NCI-H2227 treated with DMSO at 0.1 percent for 48 hours (cell line): ENCODE measurements at places on chromosomes 1 and 21.

DNA sequence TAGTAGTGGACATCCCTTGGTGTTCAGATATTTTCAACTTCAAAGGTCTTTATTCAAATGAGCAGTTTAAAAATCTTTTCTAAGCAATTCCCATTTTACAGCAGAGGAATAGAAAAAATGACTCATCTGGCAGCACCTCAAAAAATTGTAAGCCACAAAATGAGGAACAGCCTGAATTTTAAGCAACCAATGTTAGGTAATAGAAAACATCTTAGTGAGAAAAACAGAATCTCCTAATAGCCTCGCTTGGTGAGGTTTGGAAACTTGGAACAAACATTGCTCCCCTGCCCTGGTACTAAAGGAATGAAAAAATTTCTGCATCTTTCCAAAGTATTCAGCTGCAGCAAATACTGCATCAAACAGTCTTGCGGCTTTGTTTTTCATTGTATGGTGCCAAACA, 264.4 kb downstream of the NTNG1 start:
- DNase-seq, result no peak

DNA sequence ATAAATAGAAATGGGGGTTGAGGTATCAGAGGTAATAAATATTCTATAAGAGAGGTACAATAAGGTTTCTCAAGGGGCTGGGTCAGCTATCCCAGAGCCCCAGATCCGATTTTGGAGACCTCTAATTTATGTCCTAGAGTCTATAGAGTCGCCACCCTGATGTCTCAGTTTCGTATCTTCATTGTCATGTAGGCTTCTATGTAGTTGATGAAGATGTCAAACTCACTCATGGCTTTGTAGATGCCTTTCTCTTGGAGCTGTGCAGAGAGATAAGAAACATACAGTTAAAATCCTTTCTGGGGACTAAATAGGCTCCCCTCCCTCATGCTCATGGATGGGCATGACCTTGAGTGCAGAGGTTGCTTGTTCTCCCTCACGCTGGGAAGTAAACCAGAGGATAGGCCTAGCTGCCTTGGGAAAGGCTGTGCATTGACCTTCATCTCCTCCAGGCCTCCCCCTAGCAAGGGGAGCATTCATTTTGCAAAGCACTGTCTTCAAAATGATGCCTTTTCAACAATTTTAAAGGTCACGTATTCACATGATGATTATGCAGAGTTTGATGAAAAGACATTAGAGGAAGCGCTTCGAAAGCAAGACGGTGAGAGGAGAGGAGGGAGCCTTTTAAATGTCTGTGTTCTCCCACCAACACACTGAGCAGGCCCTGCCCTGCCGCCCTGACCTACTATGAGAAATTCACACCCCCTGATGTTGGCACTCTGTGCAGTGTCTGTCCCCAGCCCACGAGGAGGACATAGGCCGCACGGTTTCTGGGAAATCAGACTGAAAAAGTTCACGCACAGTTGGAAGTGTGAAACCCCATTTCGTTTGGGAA, 1.9 kb upstream of the IL19 start:
- no peak for DNase-seq

DNA sequence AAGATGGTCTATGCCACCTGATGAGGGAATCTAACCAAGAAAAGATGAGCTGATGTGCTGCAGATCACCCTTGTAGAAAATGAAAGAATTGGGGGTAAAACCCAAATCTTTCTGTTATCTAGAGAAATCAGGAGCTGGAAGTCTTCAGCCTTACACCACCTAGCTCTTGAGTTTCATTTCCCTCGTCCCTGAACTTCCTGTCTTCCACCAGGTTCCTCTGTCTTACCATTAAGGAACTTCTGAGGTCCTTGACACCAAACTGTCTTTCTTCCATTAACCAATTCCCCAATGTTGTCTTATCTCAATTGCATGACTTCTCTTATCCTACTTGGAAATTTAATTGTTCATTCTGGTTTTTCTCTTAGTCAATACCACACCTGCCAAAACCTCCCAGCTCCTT, 31.5 kb downstream of the LPAR3 start:
- no peak for DNase-seq

GRCh38 chr21:34796518-34797200, 127.9 kb downstream of the CLIC6 start:
- DNase-seq, result no peak

DNA sequence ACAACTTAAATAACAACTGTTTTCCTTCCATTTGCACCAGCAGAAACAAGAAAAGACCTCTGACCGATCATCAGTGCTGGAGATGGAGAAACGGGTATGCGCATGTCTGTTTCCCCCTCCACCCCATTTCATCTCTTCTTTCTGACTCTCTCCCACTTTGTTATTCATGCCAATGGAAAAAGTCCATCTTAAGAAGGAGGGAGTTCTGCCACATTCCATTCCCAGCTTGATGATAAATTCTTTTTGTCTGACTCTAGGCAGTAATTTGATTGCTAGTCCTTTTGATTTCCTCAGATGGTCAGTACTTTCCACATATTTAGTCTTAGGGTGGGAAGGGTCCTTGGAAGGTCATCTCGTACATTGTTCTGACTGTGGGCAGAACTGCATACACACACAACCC, 142.5 kb downstream of the SYT2 start:
- DNase-seq, result no peak

GRCh38 chr1:227740401-227740960, 5.2 kb downstream of the SNAP47 start:
- no peak for DNase-seq

DNA sequence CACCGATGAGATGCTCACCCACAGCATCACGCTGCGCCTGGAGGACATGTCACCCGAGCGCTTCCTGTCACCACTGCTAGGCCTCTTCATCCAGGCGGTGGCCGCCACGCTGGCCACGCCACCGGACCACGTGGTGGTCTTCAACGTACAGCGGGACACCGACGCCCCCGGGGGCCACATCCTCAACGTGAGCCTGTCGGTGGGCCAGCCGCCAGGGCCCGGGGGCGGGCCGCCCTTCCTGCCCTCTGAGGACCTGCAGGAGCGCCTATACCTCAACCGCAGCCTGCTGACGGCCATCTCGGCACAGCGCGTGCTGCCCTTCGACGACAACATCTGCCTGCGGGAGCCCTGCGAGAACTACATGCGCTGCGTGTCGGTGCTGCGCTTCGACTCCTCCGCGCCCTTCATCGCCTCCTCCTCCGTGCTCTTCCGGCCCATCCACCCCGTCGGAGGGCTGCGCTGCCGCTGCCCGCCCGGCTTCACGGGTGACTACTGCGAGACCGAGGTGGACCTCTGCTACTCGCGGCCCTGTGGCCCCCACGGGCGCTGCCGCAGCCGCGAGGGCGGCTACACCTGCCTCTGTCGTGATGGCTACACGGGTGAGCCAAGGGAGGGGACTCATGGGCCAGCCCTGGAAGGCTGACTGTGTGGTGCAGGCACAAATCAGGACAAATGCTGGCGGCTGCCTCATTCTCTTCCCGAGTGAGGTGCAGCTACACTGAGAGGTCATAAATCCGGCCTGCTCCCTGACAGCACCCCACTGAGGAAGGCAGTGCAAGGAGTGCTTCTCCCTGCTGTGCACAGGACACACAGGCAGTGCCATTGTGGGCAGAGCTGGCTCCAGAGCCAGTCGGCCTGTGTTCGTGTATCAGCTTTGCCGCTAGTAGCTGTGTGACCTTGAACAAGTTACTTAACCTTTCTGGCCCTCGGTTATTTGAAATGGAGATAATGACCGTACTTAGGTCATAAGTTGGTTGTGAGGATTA, 9.4 kb downstream of the CELSR2 start:
- no peak for DNase-seq

DNA sequence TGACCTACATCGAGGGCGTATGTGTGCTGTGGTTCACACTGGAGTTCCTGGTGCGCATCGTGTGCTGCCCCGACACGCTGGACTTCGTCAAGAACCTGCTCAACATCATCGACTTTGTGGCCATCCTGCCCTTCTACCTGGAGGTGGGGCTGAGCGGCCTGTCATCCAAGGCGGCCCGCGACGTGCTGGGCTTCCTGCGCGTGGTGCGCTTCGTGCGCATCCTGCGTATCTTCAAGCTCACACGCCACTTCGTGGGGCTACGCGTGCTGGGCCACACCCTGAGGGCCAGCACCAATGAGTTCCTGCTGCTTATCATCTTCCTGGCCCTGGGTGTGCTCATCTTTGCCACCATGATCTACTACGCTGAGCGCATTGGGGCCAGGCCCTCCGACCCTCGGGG, 13.0 kb downstream of the KCNC4 start:
- no peak for DNase-seq
